ENCODE measurements at places on chromosomes 1 and 21. TPM values are rescaled to one million over a fixed set of nuclear protein-coding genes. Genes with fewer than 3 reads are reported as not detected.

TNNT2 gene
- total RNA-seq = not detected

RASAL2 gene
- 22.7 TPM for total RNA-seq

GLIS1 gene
- 0.58 TPM for total RNA-seq

LCE1C gene
- not detected for total RNA-seq

RNU1-2 gene
- total RNA-seq = under 0.01 TPM

FAM3B gene
- total RNA-seq = not detected

ACKR1 gene
- not detected for total RNA-seq

KCNJ6 gene
- total RNA-seq = not detected

RBP7 gene
- total RNA-seq = not detected

SMIM11 gene
- 5.1 TPM for total RNA-seq

METTL18 gene
- total RNA-seq = 8.9 TPM

ADCY10 gene
- total RNA-seq = 0.15 TPM

FMO2 gene
- 4.5 TPM for total RNA-seq

SIM2 gene
- total RNA-seq = not detected

C1orf210 gene
- not detected for total RNA-seq

RPTN gene
- not detected for total RNA-seq

CFHR2 gene
- total RNA-seq = not detected

C1orf115 gene
- total RNA-seq = 0.50 TPM

VHLL gene
- total RNA-seq = not detected

ADAMTS1 gene
- total RNA-seq = 171 TPM

ARMH1 gene
- 1.3 TPM for total RNA-seq

Measured in smooth muscle cell of trachea (primary cell).